DMS79 treated with DMSO at 0.1 percent for 48 hours (cell line): ENCODE measurements at places on chromosomes 3 and 15.

DNA sequence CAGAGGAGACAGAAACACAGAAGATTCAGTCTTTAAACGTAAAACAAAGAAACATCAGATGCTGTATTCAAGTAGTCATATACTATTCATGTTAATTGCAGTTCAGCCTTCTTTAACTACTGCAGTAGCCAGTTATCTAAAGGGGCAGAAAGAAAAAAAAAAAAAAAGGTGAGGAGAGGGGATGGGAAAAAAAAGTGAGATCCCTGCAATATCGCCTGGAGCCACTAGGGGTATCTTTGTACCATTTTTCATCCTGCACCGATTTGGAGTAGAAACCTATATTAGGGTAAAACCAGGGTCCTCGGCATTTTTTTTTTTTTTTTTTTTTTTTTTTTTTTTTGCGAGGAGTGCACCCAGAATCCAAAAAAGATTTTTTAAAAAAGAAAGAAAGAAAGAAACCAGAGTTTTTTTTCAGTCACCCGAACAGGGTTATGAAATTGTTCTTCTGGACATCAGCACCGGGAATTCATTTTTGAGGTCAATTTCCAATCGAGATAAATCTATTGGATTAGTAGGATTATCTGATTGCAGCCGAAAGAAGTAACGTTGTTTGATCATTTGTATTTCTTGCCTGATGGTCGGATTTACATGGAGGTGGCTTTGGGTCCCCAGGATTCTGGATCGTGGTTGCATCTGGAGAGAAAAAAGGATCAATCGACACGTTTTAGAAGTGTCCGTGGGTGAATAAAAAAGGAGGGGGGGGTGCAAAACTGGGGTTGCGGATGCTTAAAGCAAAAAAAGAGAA is 186.7 kb downstream of the NLGN1 start:
- DNase-seq, result peak; percentile 67

GRCh38 chr15:78004222-78004727 is 73.2 kb downstream of the TBC1D2B start:
- DNase-seq, result no peak

DNA sequence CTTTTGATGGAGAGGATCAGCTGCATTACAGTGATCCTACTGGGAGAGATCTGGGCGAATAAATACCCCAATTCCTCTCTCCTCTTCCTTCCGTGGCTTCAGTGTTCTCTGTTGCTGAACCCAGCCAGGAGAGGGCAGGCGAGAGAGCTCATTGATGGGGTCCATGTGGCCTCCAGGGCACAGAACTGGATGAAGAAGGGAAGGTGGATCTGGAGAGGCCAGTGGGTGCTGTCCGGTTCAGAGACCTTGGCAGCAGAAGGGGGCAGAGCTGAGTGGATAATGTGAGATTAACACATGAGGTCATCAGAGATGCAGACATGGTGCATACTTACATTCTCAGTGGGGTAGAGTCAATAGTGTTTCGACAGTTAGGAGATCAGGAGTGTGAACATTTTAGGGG is 193.6 kb downstream of the CLSTN2 start:
- DNase-seq, result no peak

- DNase-seq, result no peak
Measured at GRCh38 chr3:45967724-45968123, 24.5 kb downstream of the CXCR6 start.

DNA sequence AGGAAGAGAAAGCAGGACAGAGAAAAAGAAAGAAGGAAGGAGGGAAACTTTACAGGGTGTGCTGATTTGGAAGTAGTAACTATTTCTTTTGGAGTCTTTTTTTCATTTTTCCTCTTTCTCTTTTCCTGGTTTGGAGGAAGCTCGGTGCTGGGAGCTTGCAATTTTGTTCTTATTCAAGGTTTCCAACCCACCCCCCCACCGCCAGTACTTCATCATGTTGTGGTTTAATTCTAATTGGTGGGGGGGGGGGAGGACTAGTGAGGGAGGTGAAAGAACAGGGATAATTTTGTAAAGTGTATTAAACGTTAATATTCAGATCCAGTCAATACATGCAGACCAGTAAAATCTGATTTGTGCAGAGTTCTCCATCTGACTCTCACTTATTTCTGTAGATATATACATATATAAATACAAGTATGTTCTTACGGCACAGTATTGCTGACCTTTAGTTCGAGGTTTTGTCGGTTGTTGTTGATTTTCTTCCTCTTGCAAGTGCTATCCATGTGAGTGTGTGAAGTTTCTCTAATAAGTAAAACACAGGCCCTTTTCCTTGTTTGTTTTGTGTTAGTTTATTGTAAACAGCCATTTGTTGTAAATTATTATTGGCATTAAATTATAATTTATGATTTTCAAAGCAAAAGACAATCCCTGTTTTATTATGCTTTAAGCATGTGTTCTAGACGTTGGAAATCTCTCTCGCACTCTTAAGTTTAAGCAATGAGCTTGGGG is 9.3 kb downstream of the NR2F2 start:
- no peak for DNase-seq

DNA sequence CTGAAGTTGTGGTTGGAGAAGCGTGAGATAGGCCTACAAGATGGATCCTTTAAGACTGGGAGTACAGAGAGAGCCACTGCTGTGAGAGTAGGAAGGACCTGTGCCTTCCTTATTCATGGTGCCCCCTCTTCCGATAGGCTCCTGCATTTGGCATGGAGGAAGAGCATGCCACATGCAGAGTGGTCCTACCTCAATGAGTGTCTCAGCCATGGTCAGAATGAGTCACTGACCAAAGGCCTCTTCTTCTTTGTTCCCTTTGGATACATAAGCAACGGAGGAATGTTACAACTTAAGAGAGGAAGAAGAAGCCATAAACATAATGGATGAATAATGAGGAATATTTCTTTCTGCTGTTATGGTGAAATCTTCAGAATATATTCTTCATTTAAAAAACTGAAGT is 681.2 kb upstream of the GRM7 start:
- no peak for DNase-seq

GRCh38 chr3:70360979-70361760 is 48.7 kb upstream of the MDFIC2 start:
- no peak for DNase-seq

DNA sequence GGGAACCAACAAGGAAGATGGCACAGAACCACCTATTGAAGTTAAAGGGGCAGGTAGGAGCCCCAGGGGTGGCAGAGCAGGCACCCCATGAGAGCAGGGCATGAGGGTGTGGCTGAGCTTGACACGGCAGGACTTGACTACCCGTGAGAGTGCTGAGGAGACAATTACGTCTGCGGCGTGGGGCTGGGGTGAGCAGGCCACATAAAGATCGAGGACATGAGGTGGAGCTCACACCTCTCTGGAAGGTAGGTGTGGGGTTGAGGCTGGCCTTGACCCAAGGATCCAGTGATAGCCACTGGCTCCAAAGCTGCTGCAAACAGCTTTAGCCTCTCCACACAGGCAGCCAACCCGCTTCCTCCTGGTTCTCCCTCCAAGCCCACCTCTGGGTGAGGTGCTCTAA is 64.5 kb downstream of the PCSK6 start:
- DNase-seq, result no peak

- no peak for DNase-seq
Measured at GRCh38 chr3:165193366-165194254, 2.6 kb downstream of the SLITRK3 start.

GRCh38 chr3:26104851-26105251 is 315.0 kb downstream of the OXSM start:
- DNase-seq, result no peak

GRCh38 chr3:184710870-184711492 is 883 bp downstream of the MAGEF1 start:
- peak; percentile 27 for DNase-seq

DNA sequence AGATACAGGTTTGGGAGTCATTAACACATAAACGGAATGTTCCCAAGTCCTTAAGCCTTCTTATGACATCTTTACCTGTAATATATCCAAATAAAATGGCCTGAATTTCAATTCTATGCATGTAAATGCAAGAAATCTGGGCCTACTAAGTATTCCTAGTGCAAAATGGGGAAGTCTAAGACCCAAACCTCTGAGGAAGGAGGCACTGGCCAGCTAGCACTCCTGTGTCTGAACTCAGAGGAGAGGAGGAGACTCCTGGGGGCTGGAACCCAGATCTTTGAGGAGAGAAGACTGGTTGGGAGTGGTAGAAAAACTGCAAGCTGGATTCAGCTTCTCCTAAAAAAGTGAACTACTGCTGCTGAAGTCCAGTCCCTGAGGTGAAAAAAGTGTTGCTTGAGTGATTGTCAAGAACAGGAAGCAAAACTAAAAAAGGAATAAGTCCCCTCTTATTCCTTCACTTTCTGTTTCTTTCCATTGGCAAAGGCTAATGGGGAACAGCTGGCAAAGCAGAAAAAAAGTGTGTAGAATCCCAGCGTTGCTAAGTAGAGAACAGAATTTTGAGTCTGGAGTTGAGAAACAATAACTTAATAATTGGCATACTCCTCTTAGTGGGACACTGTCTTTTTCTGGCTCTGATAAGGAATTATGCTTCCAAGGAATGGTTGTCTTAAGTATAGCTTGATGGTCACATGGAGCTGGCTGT is 54.8 kb upstream of the ATP2C1 start:
- peak; percentile 82 for DNase-seq

DNA sequence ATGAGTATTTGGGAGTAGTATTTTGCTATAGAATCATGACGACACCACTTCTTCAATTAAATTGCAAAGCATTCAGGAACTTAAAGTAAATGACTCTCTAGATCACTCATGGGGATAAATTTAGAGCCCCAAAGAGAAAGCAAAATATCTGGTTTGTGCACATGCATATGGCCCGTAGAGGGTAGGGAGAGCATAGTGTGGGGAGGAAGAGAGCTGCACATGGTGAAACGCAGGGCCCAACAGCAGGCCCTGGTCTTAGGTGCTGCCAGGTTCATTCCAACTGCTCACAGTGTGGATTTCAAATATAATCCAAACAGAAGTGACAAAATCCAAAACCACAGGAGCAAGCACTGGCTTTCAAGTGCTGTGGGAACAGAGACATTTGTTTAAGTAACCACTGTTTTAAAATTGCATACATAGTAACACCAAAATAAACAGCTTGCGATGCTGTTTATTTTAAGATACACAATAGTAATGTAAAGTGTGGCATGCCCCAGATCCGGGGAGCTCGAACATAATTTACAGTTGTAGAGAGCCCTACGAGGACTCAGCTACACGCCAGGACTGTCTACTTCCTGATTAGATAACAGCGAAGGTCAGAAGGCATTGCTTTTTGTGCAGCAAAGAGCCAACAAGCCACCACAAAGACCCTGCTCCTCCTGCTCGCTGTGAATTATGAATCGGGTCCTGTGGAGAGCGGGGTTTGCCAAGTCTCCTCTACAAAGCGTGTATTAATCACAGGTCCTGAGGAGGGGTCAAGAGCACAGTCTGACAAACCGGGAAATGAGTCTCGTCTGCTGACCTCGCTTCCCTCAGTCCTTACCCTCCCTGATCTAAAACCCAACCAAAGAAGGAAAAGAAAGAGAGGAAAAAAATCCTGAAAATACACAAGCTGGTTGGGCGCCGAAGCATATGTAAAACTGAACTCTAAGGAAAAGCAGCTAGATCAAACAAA is 80.6 kb downstream of the MEIS2 start:
- DNase-seq, result no peak

GRCh38 chr15:73361337-73361736 is 7.4 kb downstream of the HCN4 start:
- no peak for DNase-seq

- no peak for DNase-seq
Measured at GRCh38 chr3:182382112-182382857, 411.0 kb upstream of the ATP11B start.

DNA sequence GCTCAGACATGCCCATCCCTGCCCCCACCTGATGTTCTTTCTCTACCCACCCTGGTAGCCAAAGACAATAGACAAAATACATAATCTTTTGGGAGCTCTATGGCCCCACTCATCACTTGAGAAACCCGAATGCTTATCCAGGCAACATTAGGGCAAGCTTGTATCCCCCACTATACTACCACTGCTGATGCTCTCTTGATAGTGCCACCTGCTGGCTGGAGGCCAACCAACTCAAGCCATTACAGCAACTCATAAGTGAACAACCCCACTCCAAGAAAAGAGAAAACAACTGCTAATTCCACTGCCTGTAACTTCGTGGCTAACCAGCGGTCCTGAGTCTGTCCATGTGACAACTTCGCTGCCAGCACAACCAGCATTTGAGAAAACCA is 342.5 kb upstream of the TGFBR2 start:
- no peak for DNase-seq

DNA sequence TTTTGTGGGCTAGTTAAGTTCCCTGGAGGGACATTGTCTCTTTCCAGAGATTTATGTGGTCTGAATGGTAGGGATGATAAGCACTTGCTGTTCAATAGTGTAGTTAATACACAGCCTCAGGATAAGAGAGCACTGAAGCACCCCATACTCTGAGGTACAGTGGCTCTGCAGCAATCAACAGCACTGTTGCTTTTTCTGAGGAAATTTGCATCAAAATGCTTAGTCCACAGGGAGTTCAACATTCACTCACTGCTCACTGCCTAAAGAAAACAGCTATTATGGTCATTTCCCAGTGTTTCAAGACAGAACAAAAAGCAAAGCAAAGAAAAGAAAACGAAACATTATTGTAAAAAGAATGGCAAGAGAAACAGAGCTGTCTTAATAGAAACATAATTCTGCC is 441.9 kb downstream of the PLOD2 start:
- DNase-seq, result no peak

DNA sequence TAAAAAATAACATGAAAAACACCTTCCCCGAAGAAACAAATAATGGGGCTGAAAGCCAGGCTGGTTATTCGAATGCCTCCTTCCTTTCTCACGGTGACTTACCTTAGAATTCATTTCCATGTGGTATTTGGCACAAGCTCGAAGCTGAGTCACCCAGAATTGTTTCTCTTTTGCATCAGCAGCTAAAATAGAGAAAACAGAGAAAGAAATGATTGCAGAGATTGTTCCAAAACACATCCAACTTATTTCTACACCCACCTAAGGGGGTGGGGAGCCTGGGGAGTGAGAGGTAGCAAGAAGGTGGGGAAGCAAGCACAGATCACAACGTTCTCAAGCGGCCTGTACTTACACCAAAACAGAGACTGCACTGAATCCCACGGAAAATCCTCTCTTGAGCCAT is 104.7 kb downstream of the OSBPL10 start:
- DNase-seq, result no peak

DNA sequence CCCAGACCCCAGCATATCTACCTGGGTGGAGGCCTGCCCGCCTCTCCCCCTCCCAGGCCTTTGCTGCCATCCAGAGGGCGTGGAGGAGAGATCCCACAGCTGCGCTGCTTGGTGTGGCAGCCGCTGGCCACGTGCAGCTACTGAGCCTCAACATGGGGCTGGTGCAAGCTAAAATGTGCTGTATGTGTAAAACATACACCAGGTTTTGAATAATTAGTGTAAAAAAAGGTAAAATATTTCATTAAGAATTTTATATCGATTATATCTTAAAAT is 95.8 kb downstream of the SEC22A start:
- no peak for DNase-seq
